Breast epithelium (tissue), 4 donors: ENCODE measurements at places on chromosomes 16 and 17. TPM values are rescaled to one million over a fixed set of nuclear protein-coding genes. Genes with fewer than 3 reads are reported as not detected.

GRCh38 chr17:75864448-75864871 is 9.3 kb upstream of the WBP2 start:
- no peak overlapping the region for H3K4me3 ChIP-seq
- no peaks in the 10 kb centered on the region for H3K4me1 ChIP-seq
- no peak for DNase-seq

TPSAB1 gene
- 5.9 TPM for total RNA-seq

EVPLL gene
- 0.73 TPM for total RNA-seq

GRCh38 chr16:3854750-3855541 is 25.6 kb downstream of the CREBBP start:
- H3K4me1 ChIP-seq, result no peaks in the 10 kb centered on the region
- H3K27me3 ChIP-seq, result no peaks in the 10 kb centered on the region

TMIGD1 gene
- total RNA-seq, result not detected

DNA sequence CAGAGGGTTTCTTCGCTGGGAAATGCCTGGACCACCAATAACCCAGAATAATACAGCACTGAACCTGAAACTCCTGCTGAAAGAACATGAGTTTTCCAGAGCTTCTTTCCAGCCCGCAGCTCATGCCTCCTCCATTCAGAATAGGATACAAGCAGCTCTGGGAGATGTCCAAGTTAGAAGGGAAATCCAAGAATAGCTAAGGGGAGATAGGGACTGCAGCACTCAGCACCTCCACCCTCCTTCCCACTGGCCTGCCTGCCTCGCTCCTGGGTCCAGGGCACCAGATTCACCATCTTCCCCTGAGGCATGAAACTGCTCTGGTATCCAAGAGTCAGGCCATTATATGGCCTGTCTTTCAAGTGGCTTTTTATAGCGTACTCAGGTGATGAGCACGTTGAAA is 4.1 kb downstream of the KRT31 start:
- H3K4me1 ChIP-seq, result no peaks in the 10 kb centered on the region
- H3K36me3 ChIP-seq, result no peaks in the 10 kb centered on the region
- H3K27ac ChIP-seq, result no peak overlapping the region
- H3K27me3 ChIP-seq, result no peaks in the 10 kb centered on the region

IRX6 gene
- 12.8 TPM for total RNA-seq

TTLL6 gene
- total RNA-seq, result under 0.01 TPM

KRTAP16-1 gene
- total RNA-seq, result not detected

- no peaks in the 10 kb centered on the region for H3K36me3 ChIP-seq
- H3K4me1 ChIP-seq, result no peaks in the 10 kb centered on the region
- H3K4me3 ChIP-seq, result peak overlapping the region; percentile 76
- DNase-seq, result no peak
- H3K27me3 ChIP-seq, result no peaks in the 10 kb centered on the region
Observed at GRCh38 chr16:30407804-30408534, 563 bp downstream of the ZNF771 start.

KRTAP4-1 gene
- not detected for total RNA-seq

DNA sequence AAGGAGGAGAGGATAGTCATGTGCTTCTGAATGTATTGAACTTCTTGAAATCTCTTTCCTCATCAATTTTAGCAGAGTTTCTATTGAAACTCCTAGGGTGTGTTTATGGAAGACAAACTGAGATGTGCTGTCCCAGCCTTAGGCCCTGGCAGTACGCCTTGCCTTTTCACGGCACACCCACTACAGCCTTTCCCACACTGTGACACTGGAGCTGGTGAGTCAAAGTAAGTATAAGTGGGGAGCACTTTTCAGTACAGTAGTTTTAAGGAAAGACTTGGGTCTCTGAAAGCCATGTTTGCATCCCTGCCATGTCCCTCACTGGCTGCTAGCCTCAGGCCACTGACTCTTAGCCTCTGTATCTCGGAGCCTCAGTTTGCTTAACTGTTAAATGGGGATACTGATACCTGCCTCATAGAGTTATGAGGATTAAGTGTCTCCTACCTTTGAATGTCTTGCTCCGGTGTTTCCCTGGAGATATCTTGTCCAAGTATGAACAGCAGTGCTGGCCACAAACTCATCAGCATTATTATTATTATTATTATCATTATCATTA is 144.7 kb upstream of the CRHR1 start:
- no peaks in the 10 kb centered on the region for H3K36me3 ChIP-seq
- H3K4me3 ChIP-seq, result no peak overlapping the region
- H3K27me3 ChIP-seq, result no peaks in the 10 kb centered on the region
- H3K4me1 ChIP-seq, result no peaks in the 10 kb centered on the region
- no peak for DNase-seq

SYCE1L gene
- 5.1 TPM for total RNA-seq

GRCh38 chr17:68446626-68447041 is 10.7 kb downstream of the WIPI1 start:
- no peak overlapping the region for H3K27ac ChIP-seq
- DNase-seq, result no peak
- no peaks in the 10 kb centered on the region for H3K27me3 ChIP-seq
- no peak overlapping the region for H3K4me3 ChIP-seq
- H3K36me3 ChIP-seq, result no peaks in the 10 kb centered on the region
- H3K4me1 ChIP-seq, result no peaks in the 10 kb centered on the region

DNA sequence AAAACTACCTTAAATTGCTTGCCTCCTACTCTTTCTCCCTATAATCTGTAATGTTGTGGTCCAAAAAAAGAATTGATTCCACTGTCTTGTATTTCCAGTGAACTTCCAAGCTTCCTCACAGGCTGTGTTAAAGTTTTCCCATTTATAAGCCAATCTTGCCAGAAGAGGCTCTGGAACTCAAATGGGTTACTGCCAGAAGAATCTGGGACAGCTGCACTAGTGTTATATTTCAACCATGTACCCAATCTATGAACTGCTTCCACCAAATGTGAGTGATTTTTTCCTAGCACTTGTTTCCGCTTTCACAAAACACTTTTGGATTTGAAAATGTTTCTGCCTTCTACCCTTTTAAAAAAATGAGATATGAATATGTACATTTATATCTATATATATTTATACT is 1.8 kb downstream of the CCDC43 start:
- no peaks in the 10 kb centered on the region for H3K27me3 ChIP-seq
- H3K27ac ChIP-seq, result no peak overlapping the region
- DNase-seq, result no peak
